NCI-H82 (cell line): ENCODE measurements at places on chromosomes 2 and 18.
A peak's percentile ranks its signal among the peaks of the same experiment; 100 is the strongest.

DNA sequence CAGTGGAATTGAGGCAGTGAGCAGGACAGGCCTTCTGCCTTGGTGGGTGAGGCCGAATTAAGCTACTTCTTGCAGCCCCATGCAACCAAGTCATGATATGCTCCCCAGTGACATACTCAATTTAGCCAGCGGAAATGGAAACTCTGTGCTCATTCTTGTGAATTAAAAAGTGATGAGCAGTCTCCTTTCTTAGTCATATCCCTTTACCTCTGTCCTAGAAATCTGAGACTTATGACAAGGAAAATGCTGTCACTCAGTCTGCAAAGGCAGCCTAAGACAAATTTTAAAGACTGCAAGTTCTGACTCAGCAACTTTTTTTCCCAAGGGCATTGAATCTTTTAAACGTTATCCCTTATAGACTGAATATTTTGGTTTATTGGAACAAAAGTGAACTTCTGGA is 218.2 kb downstream of the SH3BP4 start:
- DNase-seq = no peak

- DNase-seq = no peak
Observed at GRCh38 chr2:85995648-85996529, 107.1 kb upstream of the ST3GAL5 start.

DNA sequence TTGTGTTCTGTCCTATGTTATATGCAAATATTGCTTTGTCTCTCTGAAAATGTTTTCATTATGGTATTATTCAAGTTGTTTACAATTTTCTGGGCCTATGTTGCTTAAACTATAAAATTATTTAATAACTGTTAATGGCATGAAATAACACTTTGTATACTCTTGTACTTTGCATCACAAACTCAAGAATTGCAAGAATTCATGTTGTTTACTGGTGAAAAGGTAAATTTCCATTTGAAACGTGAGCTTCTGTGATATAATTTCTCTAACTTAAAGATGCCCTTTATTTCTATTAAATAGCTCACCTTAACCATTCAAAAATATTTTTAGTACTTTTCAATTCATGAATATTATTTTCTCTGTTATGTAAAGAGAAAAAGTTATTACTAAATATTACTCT is 1504.2 kb downstream of the SUCLG1 start:
- DNase-seq = no peak

- no peak for DNase-seq
Observed at GRCh38 chr2:168528016-168528415, 71.9 kb downstream of the CERS6 start.

DNA sequence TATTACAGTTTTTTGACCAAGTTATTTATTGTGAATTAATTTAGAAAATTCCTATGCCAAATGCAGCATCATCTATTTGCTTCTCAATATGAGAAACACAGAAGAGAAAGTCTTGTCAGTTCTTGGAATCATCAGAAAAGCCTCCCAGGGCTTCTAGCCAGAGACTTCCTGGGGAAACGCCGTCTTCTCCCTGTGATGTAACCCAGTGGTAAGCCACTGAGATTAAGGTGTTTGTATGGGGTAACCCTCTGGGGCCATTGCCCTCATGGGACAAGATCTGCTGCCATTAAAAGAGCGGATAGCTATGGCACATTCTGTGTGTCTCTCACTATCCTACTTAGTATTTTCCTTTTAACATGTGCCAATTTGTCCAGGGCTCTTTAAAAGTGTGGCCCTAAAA is 28.0 kb downstream of the ANKRD29 start:
- DNase-seq = no peak

DNA sequence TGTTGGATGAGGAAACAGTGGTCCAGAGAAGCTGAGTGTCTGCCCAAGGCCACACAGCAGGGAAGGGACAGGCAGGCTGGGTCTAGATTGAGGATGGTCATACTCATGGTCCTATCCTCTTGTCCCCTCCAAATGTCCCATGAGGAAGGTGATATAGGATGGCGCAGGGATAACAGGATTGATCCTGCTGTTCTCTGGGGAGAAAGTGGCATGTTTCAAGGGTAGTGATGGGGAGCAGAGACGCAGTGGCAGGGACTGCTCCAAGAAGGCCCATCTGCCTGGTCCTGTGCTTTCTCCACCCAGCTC is 24.6 kb downstream of the HS1BP3 start:
- DNase-seq = no peak

GRCh38 chr2:232321156-232321816 is 57.3 kb upstream of the ALPP start:
- DNase-seq = no peak

DNA sequence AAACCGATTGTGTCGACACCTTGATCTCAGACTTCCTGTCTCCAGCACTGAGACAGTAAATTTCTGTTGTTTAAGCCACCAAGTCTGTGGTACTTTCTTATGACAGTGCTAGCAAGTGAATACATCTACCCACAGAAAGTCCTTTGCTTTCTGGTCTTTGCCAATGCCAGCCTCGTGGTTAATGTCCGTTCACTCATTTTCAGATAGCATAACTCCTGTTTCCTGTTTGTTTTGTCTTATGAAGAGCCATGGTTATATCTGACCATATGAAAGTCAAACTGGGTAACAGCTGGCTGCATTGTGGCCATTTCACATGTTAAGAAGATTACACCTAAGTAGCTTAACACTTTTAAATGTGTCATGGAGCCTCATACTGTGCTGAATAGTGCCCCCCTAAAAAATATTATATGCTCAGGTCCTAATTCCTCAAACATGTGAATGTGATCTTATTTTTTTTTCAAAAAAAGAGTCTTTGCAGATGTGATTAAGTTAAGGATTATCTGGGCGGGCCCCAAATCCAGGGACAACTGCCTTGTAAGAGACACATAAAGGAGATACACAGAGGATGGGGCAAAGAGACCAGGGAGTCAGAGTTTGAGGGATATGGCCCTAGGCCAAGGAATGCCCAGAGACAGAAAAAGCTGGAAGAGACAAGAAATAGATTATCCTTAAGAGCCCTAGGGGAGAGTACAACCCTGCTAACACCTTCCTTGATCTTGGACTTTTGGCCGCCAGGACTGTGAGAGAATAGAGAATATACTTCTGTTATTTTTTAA is 118.0 kb downstream of the KCNE4 start:
- DNase-seq = peak; percentile 97

- DNase-seq = peak; percentile 88
Observed at GRCh38 chr2:177031438-177032180, 181.0 kb upstream of the HNRNPA3 start.

DNA sequence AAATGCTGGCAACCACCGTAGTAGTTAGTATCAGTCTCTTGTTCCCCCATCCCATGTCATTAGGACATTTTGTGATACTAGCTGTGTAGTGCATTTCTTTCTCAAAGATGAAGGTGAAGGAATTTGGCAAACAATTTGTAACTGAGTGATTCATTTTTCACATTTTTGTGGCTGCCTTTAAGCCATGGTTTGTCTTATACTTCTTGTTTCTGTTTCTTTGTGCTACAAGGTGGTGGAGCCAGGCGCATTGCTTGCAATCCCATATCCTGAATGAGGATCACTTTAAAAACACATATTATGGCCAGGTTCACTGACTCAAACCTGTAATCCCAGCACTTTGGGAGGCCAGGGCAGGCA is 40.6 kb downstream of the GPD2 start:
- DNase-seq = no peak

- no peak for DNase-seq
Observed at GRCh38 chr2:54430649-54431048, 25.5 kb upstream of the SPTBN1 start.

- peak; percentile 23 for DNase-seq
Observed at GRCh38 chr2:50097148-50097547, 934.8 kb downstream of the NRXN1 start.

DNA sequence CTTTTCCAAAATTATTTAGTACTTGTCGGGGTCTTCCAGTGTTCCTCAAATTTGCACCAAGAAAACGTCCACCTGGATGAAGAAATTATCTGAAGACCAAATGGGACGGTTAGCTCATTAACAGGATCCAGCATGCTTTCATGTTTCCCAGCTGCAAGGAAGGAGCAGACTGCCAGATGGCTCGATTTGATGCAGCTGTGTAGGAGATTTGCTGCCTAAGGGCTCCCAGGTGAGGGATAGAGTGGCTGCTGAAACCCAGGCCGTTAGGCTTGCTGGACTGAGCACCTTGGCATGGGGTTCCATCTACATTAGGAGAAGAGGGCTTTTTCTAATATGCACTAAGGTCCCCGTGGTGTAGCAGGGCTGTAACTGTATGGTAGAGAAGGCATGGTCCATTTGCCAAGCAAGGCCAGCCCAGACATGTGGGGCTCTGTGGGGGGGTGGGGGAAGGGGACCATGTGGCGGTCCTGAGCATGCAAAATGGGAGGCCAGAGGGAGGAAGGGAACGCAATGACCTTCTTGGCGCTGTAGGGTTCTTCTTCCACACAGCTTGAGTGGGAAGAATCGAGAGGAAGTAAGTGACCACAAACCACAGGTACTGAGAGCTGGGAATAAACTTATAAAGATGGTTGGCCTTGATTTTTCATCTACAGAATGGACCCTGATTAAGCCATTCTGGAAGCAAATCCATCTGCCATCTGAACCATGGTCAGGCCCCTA is 144.0 kb downstream of the TMEM163 start:
- DNase-seq = peak; percentile 83
